ENCODE measurements at places on chromosomes 5 and 9.

GRCh38 chr5:33758737-33759136 lies 133.1 kb downstream of the ADAMTS12 start:
- DNase-seq, result no peak

- no peak for DNase-seq
Observed at GRCh38 chr5:55758231-55758630, 20.4 kb downstream of the DDX4 start.

DNA sequence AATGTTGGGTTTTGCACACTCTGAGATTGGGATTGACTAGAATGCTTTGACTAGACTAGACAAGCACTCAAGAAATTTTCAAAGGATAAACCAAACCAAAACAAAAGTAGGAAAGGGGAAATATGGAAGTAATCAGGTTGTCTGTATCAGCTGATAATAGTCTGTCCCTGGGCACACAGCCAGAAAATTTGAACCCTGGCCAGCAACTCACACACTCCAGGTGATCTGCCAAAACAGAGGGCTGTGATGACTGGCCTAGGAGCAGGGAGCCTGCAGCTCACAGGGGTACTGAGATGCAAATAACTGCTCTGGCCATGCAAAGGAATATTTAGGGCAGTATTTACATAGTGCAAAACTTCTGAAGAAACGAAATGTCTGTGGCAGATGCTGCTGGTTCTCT lies 112.3 kb upstream of the SMIM23 start:
- DNase-seq, result no peak

DNA sequence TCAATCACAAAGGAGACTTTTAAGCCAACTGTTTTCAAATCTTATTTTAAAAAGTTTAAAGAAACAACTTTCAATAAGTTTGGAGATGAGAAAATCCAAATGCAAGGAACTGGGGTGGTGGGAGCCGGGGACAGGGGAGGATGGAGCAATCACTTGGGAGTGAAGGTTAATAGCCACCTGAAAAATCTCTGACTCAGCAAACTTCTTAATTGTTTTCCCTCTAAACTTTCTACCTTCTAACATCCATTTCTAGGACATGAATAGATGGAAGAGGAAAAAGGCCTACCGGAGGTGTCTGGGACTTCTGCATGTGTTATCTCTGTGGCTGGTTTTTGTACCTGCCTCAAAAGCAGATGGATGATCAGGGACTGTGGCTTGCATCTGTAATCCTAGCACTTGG lies 360.6 kb downstream of the OSTF1 start:
- DNase-seq, result no peak

GRCh38 chr5:111194925-111195324 lies 29.3 kb upstream of the CAMK4 start:
- no peak for DNase-seq
